ENCODE measurements at places on chromosomes 1 and 21.

DNA sequence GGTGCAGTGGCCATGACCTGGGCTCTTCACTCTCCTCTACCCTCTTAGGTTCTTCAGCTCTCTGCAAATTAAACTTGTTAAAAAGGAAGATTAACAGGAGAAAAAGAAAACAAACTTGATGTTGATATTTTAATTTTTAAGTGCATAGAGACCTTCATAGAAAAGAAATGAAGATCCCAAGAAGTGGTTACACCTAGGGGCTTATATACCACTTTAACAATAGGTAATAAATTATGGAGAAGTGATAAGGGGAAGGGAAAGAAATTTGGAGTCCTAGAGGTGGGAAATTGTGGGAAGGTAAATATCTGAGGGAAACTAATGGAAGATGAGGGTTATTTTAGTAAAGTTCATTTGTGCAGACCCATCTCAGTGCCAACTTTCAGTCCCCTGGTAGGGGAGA lies 16.5 kb upstream of the TFF3 start:
- no peak for DNase-seq

GRCh38 chr1:25743164-25744139 lies 56.5 kb upstream of the SELENON start:
- no peak for DNase-seq

DNA sequence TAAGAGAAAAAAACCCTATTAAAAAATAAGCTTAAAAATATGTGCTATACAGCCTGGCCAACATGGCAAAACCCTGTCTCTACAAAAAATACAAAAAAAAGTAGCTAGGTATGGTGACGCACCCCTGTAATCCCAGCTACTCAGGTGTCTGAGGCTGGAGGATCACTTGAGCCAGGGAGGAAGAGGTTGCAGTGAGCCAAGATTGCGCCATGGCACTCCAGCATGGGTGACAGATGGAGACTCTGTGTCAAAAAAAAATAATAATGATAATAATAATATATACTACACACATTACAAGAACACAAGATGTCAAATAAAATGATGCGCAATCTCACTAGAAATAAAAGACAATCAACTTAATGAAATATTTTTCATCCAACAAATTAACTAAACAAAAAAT lies 22.9 kb downstream of the NRDC start:
- no peak for DNase-seq

- no peak for DNase-seq
Observed at GRCh38 chr1:154463512-154463990, 38.5 kb upstream of the TDRD10 start.

- DNase-seq = no peak
Observed at GRCh38 chr1:217642455-217642854, 11.3 kb downstream of the SPATA17 start.

DNA sequence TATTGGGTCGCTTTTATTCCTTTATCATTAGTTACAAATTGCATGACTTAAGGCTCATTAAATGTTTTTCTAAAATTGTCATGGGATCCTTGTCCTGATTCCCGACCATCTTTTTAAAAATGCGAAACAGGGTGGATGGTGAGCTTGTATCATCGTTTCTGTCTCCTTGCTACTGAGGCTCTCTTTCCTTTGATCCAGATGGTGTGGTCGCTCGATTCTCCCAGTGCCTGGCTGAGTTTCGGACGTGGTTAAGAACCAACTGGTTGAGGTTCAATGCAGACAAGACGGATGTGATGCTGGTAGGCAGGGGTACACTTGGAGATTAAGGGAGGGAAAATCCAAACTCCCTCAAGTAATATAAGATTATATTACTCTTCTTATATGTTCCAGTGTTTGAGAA lies 1.2 kb downstream of the MIER1 start:
- no peak for DNase-seq

DNA sequence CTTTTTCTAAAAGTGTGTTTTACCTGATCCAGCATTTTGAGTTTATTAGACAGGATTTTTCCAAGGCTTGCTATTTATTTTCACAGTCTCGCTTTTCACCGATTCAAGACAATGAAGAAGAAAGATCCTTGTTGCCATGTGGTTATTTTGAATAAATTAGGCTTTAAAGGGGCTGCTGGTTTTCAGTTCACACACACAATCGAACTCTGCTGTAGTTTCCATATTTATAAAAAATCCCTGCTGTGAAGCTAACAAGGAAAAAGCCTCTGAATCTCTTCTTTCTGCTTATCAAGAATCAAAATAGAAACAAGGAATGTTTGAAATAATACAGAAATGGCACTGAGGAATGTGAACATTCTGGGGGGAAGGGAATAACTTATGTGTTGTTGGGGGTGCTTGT lies 102.5 kb upstream of the KAZN start:
- DNase-seq = no peak

GRCh38 chr1:18253093-18253492 lies 145.5 kb downstream of the IGSF21 start:
- no peak for DNase-seq

- DNase-seq = peak; percentile 84
Observed at GRCh38 chr21:27571706-27572105, 604.8 kb upstream of the ADAMTS5 start.

- no peak for DNase-seq
Observed at GRCh38 chr1:93433407-93433961, 14.4 kb upstream of the FNBP1L start.
